Transverse colon (tissue), 4 donors: ENCODE measurements at places on chromosomes 16 and 17.
A peak's percentile ranks its signal among the peaks of the same experiment; 100 is the strongest.

GRCh38 chr17:17719199-17719940, 38.1 kb downstream of the RAI1 start:
- DNase-seq: no peak

GRCh38 chr16:17744921-17745572, 274.3 kb upstream of the XYLT1 start:
- no peak for DNase-seq

DNA sequence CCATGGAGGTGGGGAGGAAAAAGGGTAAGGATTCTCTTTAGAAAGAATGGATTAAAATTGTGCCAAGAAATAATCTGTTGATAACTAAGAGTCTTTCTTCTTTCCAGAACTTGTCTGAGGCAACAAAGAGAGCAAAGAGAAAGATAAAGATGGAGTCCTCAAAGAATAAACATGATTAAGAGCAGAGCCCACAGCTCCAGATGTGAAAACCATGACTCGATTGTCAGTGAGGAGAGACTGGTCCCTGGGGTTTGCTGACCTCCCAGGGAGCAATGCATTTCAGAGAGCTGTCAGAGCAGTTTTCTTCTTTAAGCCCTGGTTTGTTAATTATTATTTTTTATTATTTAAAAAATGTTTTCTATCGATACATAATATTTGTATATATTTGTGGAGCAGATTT, 74.6 kb downstream of the TMEM100 start:
- no peak for DNase-seq

DNA sequence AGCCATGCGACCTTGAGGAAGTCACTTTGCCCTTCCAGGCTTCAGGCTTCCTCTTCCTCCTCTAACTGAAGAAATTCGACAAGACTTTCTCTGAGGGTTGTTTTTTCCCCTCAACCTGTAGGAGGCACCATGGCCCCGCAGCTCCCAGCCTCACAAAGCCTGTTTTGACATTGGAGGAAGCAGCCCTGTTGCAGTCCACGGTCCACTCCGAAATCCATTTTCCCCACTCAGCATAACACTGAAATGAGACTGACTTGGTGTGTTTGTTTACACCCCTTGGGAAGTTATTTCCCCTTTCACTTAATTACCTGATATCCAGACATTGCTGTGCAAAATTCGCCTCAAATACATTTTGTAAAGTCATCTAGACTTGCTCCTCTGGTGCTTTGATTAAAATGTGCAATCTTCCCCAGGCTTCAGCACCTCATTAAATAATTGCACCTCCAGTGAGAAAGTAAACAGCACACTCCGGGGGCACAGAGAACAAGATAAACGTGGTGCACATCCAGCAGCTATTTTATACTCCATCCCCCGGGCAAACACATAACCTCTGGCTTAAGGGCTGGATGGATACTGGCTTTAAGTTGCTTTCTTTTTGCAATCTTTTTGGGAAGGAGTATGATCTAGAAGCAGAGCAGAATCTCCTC, 41.4 kb upstream of the PIRT start:
- DNase-seq: peak; percentile 59

DNA sequence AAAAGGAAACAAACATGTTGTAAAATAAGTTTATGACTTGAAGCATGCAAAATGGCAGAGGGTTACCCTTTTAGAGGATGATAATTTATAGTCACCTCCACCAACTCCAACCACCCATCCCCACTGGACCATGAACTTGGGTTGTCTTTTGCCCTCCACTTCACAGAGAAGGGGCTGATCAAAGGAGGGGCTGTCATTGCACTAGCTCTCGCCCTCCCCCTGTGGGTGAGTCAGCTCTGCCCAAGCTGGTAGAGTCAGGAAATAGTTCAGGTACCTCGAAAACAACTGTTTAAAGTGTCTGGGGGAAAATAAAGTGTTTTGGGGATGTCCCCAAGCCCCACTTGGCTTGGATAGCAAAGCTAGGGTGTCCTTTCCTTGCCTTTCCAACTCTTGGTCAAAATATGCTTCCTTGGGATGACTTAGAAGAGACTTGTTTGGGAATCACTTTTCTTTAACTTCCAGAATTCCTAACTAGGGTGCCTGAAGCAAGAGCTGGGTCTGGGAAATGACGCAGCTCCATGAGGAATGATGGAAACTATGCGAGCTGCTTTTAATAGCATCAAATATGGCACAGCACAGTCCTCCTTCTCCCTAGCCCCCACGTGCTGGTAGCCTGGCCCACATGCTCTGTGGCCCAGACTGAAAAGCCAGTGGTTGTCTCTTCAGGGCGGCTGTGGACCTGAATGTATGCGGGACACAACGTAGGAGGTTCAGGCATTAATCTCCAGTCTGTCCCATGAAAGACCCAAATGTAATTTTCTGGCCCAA, 40.7 kb downstream of the TBX4 start:
- no peak for DNase-seq

DNA sequence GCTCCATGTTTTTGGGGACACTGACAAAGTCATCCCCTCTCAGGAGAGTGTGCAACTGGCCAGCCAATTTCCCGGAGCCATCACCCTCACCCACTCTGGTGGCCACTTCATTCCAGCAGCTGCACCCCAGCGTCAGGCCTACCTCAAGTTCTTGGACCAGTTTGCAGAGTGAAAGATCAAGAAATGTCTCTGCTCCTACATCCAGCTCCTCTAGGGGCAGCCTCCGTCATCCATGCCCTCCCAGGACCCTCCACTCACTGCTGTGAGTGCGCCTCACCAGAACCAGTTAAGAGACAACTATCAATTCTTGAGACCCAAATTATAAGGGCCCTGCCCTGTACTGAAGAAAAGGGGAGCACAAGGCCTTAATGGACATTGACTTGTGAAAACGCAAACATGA, 1.1 kb downstream of the OVCA2 start:
- DNase-seq: no peak

DNA sequence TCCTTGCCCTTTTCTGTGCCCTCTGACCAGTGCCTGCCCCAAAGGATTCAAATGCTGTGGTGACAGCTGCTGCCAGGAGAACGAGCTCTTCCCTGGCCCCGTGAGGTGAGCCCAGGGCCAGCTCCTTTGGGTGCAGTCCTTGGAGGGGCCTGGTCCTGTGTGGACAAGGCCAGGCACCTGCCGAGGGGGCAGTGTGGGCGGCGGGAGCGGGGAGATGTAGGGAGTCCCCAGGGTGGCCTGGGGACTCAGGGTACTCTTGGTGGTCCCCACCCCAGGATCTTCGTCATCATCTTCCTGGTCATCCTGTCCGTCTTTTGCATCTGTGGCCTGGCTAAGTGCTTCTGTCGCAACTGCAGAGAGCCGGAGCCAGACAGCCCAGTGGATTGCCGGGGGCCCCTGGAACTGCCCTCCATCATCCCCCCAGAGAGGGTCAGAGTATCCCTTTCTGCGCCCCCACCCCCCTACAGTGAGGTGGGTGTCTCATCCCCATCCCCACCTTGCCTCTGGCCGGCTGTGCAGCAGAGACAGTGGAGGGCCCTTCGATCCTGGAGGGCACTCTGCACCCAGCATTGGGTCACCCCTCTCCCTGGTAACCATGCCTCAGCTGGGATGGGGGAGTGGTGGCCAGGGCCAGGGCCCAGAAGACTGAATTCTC, 4.4 kb downstream of the TMEM92 start:
- no peak for DNase-seq

GRCh38 chr16:52398021-52398420, 148.9 kb downstream of the TOX3 start:
- DNase-seq: no peak

GRCh38 chr16:47644166-47644565, 183.0 kb downstream of the PHKB start:
- DNase-seq: no peak

DNA sequence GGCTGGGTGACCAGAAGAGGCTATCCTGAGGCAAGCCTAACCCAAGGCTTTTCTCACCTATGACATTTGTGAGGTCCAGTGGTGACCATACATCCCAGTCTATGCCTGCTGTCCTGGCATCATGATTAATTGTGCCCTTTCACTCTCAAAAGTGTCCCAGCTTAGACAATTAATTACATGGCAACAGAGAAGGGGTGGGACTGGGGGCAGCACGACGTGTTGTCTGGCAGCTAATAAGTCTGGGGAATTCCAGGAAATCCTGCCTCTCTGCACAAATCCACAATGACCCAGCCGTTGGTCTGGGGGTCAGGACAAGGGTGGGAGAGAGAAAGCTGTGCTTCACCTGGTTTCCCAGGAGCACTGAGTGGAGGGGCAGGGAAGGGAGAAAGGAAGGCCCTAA, 14.0 kb upstream of the MTMR4 start:
- no peak for DNase-seq

- DNase-seq: no peak
Observed at GRCh38 chr16:54724346-54724925, 206.2 kb upstream of the IRX5 start.

DNA sequence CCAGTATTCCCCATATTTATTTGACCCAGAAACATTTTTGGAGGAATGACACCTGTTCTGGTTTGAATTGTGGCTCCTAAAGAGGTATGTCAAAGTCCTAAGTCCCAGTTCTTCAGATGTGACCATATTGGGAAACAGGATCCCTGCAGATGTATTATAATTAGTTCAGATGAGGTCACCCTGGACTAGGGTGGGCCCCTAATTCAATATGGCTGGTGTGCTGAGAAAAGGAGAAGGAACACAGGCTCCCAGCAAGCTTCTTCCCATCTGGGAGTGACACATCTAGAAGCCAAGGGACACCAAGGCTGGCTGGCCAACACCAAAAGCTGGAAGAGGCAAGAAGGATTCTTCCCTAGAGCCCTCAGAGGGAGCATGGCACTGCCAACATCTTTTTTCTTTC, 3.8 kb upstream of the GCSH start:
- no peak for DNase-seq

GRCh38 chr16:80739523-80739922, 64.9 kb downstream of the CDYL2 start:
- DNase-seq: no peak

DNA sequence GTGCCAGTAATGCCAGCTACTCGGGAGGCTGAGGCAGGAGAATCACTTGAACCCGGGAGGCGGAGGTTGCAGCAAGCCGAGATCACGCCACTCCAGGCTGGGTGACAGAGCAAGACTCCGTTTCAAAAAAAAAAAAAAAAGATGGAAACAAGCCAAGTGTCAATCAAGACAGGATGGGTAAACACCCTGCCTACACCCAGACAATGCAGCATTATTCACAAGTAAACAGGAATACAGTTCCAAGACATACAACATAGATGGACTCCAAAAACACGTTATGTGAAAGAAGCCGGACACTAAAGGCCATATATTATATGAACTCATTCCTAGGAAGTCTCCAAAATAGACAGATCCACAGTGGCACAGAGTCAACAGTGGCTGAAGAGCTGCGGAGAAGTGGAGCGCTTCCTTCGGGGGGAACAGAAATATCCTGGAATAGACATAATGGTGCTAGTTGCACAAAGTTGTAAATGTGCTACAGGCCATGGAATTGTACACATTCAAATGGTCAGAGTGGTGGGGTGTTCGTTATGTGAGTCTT, 33.9 kb downstream of the ANKRD11 start:
- DNase-seq: no peak

DNA sequence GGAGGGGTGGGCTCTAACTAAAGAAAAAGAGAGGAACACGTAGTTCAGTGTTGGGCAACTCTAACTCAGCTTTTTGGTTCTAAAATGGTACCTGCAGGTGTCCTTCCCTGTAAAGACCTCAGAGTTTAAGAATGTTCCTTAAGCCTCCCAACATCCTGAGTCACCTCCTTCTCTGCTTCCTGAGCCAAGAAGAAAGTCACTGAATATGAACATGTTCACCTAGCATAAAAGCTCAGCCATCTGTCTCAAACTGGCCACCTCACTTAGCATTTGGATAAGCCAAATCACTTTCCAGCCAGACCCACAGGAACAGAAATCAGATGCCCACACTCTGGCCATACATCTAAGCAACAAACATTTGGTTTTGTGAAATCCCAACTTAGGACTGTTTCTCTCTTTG, 3.7 kb downstream of the TMEM98 start:
- DNase-seq: no peak

GRCh38 chr17:83068641-83069570, 10.5 kb upstream of the METRNL start:
- no peak for DNase-seq

DNA sequence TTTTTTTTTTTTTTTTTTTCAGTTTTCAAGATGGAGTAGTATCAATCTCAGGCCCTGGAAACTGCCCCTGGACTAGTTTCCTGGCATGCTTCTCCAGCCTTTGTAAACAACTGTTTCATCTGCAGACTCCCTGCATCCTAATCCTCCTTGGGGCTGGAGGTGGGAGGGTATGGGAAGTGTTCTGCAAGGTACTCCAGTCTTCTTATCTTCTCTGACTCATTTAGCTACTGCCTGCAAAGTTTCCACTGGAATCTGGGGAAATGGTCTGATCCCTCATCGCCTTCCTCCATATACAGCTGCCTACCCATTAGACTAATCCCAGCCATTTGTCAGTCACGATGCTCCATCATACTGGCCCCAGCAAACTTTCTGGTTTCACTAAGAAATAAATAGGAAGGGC, 21.5 kb downstream of the COPZ2 start:
- no peak for DNase-seq

DNA sequence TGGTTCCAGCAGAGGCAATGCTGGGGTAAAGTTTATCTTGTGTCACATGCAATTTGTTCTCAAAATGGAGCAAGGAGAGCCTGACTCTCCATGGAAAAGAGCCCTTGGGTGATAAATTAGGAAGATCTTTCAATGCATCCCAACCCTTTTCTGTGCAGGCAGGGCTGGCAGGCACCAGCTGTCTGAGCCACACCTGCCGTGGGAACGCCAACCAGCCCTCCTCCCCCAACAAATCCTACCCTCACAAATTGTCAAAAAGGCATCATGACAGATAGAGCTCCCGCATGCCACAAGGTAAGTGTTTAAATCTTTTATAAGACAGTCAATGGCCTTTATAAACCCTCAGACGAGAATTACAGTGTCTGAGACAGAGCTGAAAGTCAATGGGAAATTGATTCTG, 418.5 kb upstream of the CDH5 start:
- DNase-seq: no peak

DNA sequence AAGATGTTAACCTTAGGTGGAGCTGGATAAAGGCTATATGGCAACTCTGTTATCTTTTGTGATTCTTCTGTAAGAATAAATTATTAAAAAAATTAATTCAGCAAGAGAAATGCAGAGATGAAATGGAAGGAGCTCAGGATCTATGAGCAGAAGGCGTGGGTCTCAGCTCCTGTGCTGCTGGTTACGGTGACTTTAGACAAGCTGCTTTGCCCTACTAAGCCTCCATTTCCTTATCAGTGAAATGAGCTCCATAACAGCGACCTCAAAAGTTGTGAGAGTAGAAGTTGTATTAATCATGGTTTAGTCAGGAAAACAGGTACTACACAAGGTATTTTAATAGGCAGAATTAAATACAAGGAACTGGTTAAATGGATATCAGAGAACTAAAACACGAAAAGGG, 48.2 kb upstream of the FOXJ1 start:
- no peak for DNase-seq

DNA sequence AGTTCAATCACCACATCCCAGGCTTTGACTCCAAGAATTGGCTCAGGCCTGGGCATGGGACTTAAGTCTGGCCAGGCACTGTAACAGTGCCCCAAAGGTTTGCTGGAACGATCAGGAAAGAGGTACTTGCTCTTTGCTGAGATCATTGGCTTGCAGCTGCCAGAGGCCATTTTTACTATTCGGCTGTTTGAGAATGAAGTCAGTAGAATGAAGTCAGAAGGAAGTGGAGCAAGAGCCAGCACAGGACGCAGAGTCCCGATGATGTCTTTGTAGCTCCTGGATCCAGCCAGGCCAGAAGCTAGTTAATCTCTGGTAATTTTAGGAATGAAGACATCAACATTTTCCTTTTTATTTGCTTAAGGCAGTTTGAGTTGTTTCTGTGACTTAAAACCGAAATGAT, 195.5 kb downstream of the RAB11FIP4 start:
- no peak for DNase-seq
